ENCODE measurements at places on chromosomes 5 and 9.

DNA sequence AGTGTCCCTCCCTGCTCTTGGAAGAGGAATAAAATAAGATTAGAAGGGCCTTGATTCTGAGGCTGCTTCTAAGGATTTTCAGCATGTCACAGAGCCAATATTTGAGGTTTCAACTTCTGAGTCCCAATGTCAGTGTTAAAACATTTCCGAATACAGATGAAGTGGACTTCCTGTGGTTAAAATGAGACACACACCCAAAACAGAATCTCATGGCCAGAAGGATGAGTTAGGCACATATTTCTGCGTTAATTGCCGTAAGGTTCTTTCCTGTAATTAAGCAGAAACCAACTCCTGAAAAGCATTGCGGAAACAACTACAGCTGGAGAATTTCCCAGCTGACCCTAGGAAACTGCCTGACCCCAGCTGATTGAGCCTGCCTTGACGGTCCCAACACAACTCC, 10.4 kb upstream of the ZNF354B start:
- no peak for DNase-seq

GRCh38 chr5:145855763-145856267, 17.0 kb downstream of the GRXCR2 start:
- DNase-seq, result peak; percentile 52

- DNase-seq, result peak; percentile 21
Measured at GRCh38 chr9:20378851-20379250, 243.4 kb downstream of the MLLT3 start.

DNA sequence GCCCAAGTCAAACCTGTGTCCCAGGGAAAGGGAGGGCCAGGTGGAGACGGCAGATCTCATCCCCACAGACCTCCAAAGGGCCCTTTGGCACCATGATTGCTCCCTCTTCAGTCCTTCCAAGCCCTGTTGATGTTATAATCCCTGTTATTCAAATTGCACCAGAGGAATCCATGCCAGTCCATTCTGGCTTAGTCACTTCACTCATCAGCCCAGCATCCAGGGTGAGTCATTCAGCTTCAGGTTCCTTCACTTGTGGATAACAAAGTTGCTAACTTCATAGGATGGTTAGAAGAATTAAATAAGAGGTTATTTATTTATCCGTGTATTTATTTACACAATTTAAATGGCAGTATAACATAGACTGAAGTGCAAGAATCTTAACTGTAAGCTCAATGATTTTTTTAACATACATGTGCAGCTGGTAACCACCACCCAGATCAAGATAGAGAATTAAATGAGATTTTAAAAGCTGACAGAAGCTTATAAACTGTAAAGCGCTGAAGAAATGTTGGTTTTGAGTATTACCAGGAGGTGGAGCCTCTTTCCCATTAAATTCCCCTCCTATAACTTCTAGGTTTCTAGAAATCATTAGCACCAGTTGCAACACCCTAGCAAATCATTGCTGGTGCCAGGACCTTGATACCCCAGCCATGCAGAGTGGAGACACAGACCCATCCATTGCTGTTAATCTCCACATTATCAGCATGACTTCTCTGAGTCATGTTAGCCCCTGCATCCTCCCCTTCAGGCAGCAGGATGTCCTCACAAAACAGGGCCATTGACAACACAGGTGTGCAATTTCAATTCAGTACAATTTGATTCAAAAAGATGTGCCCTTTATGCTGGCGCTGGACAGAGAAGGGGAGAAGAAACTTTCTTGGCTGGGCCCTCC, 77.4 kb downstream of the SEC61B start:
- peak; percentile 43 for DNase-seq

DNA sequence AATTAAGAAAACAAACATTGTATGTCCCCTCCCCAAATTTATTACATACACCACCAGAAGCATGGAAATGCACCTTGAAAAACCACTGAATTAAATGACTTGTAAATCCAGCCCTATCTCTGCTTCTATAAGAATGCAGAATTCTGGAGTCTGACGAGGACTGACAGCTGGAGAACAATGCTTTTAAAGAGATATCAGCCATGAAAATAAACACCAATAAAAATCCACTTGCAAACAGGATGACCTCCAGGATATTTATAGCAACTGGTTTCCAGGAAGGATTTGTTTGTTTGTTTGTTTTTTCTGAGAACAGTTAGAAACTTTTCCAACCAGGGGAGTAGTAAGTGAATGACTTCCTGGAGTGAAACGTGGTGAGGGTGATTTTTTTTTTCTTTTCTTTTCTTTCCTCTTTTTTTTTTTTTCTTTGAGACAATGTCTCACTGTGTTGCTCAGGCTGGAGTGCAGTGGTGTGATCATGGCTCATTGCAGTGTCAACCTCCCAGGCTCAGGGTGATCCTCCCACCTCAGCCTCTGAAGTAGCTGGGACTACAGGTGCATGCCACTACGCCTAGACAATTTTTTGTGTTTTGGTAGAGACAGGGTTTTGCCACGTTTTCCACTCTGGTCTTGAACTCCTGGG, 38.7 kb upstream of the SLC36A1 start:
- no peak for DNase-seq

Measured in NCI-H69 (cell line).